ENCODE measurements at places on chromosomes 16 and 17.

- no peak for DNase-seq
Observed at GRCh38 chr17:4934173-4934979, 2.3 kb downstream of the GP1BA start.

DNA sequence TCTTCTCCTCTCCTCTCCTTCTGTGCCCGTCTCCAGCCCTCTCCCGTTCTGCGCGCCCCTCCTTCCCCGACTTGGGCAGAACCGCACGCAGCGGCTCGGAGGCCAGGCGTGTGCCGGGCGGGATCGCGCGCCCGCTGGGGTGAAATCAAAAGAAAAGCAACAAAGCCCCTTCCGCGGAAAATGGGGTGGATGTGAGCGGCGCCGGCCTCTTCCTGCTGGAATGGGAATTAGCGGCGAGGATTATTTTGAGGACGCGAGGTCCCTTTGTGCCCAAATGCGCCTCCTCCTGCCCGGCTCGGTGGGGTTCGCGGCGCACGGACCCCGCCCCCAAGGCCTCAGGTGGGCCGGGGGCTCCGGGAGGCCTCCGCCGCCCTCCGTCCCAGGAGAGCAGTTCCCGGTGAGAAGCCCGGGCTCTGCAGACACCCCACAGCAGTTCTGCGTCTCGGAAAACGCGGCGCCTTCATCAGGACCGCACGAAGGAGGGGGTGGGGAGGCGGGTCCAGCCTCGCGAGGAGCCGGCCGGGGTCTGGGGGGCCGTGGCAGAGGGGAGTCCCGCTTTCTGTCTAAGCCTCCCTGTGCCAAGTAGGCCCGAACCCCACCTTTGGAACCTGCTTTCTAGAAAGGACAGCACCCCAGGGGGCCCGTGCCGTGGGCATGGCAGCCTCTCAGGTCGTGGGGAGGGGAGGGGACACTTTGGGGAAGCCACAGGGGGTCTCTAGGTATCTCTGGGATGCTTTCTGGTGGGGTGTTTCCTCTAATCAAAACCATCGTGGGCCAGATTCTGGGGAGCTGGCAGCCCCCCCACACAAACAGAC, 91.0 kb upstream of the CBX4 start:
- no peak for DNase-seq

- no peak for DNase-seq
Observed at GRCh38 chr16:81040842-81041241, 5.2 kb downstream of the ATMIN start.

- no peak for DNase-seq
Observed at GRCh38 chr16:71855937-71856662, 10.3 kb downstream of the ATXN1L start.

- DNase-seq = no peak
Observed at GRCh38 chr17:44607836-44608690, 48.2 kb upstream of the MEIOC start.

GRCh38 chr17:10683853-10684252, 13.5 kb downstream of the SCO1 start:
- no peak for DNase-seq

DNA sequence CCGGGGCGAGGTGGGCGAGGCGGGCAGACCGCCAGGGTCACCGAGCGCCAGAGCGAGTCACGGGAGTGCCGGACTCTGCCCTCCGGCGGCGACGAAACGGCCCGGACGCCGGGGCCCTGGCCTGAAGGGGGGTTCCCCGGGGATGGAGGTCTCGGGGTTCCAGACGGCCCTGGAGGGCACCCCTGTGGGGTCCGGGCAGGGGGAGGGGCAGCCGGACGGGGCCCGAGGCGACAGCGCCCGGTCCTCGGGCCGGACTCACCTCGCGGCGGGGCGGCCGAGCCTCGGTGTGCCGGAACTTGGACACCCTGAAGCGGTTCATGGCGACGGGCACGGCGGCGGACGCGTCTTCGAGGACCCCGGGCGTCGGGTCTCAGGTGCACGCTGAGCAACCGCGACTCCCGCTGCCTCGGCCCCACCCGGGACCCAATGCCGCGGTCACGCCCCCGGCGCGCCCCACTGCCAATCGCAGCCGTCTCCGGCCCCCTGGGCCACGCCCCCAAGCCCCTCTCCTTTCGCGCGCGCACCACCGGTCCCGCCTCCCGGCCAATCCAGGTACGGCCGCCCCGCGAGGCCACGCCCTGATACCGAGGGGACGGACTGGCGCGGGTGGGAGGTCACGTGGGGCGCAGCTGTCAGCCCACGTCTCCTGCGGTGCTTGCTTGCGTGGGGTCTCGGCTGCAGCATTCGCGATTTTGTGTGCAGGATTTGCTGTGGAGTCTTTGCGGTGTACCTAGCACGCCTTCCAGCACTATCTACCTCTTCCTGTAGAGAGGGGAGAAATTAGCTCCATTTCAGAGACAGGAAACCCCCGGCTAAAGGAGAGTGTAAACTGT, at the start of gene CORO7:
Gene CORO7, minus strand, starts transcription at position 397 of the 833 bp plus-strand sequence. Its CDS starts 78 bp downstream, at position 319.
- DNase-seq = peak; percentile 99

DNA sequence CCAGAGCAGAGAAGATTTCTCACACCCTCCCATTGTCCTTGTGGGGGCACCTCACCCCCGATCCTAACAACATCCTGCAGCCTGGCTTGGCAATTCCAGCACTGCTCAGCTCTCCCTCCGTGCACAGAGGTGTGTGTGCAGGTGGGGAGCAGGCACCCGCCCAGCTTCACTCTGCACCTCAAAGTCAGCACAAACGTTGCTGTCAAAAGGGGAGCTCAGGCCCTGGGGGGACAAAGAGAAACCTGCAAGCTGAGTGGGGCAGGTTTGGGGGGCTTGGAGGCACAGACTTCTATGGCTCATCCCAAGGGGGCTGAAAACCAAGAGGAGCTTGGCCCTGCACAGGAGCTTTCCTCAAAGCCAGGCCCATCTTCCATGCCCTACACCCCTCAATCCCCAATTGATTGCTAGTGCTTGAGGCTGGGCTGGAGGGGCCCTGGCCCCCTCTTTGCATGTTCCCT, 231.9 kb upstream of the TNRC6C start:
- DNase-seq = no peak

- DNase-seq = no peak
Observed at GRCh38 chr17:16853661-16854320, 118.1 kb downstream of the TNFRSF13B start.

DNA sequence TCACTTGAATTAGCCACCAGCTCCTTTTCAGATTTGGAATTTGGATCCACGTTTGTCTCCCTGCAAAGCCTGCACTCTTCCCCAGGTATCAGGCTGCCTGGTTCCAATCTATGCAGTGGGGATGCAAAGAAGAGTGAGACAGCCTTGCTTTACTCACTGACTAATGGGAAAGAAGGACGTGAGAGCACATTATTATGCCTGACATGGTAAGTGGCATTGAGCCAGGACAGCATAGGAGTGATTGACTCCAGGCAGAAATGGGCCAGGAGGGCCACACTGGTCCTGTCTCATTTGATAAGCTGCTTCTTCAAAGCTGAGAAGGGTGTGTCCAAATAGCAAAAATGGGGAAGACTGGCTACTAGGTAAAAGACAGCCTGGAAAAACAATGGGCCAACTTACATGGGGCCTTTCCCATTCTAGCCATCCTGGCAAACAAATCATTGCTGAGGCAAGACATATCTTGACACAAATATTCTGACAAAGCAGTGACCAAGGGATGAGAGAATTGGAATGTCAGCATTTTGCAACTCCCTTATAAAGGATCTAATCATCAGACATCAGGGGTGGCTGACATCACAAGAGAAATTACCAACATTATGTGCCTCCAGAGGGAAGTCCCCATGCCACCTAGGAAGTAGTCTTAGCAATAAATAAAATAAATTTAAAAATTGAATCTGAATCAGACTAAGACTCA, 38.6 kb downstream of the CDH11 start:
- DNase-seq = no peak

- no peak for DNase-seq
Observed at GRCh38 chr16:11101695-11102522, 154.1 kb downstream of the SOCS1 start.

GRCh38 chr16:12158428-12158827, 181.9 kb downstream of the SNX29 start:
- DNase-seq = no peak

DNA sequence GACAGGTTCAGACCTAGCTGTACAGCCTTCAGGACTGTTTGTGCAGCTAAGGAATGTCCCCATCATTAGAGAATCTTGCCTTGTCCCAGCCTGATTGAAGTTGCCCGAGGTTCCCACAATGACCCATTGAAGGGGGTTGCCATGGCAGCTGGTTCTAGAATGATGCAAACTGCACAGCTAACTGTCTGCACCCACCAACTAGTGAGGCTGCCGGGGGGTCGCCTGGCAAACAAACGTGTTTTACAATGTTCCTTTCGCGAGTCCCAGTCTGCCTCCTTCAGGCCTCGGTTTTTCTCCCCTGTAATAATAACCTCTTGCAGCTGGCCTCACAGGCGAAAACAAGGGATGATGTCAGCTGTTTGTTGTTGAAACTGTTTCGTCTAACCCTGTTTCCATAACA, 5.5 kb downstream of the C16orf96 start:
- DNase-seq = no peak

GRCh38 chr17:76843703-76844484, 24.3 kb upstream of the MGAT5B start:
- no peak for DNase-seq

DNA sequence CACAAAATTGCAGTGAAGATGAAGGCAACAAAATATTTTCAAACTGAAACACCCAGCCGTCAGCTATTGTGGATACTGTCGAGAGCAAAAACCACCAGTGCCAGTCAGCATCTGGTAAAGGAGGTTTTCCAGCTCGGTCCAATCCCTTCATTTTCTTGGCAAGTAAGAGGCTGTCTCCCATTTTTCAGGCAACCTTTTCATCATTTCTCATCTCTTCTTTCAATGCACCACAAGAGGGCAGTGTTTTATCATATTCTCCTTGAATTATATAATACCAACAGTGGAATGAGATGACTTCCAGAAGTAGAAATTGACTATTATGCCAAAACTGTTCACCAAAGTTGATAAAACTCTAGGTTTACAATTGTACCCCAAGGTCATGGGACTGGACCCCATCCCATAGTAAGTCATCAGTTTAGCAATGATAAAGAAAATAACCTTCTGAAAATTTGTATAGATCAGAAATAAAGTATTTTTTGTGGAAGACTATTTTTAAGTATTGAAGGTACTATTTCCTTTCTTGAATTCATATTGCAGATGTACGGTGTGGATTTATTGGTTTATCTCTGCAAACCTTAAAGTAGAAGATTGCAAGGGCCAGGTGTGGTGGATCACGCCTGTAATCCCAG, 16.8 kb downstream of the NQO1 start:
- no peak for DNase-seq

DNA sequence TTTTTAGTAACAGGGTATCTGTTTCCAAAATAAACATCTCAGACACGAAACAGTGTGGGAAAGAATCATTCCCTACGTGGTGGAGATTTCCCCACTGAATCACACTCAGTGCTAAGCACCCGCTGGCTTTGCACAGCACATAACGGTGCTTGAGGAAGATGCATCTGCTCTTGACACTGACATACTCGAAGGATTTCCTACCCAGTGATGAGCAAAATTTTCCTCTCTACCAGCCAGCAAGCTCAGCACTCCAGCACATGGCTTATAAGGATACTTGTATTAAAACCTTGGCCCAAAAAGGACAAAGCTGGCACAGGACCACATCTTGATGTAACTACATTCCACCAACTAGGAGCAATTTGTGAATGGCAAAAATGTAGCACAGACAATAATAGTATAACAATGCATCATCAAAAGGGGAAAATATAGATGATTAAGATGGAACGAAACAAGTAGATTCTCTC, 59.0 kb downstream of the ANKFY1 start:
- no peak for DNase-seq

- no peak for DNase-seq
Observed at GRCh38 chr16:3759736-3760135, 42.4 kb upstream of the TRAP1 start.

DNA sequence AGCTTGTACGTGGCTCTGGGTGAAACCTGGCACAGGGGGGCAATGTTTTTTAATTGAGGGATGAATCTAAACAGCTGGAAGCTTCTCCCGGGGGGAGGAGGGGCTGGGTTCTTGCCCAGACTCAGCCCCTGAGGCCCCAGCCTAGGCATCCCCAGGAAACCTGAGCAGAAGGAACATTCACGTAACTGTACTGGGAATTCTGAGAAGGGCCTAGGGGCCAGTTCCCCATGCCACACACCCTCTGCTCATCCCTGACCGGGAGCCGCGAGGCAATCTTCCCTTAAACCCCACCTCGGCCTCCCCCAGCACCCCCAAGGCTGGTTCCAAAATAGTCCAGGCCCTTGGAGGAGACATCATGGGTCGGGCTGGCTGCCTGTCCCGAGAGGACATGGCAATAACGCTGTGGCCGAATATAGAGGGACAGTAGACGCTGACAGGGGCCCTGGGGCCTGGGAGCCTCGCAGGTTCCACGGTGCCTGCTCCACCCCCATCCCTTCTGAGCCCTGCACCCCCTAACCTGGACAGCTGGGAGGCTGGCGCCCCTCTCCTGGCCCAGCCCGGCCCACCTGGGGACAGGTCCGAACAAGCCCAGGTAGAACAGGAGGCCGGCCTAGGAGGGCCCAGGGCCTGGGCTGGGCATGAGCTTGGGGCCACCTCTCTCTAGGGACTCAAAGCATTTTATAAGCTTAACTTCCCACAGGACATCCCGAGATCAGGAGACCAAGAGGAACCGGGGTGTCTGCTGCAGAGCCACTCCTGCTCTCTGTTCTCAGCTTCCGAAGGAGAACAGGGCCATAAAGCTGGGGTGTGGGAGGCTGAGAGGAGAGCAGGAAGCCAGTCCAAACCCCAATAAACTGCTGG, 83.2 kb upstream of the TOB1 start:
- DNase-seq = no peak

- DNase-seq = peak; percentile 86
Observed at GRCh38 chr17:16215273-16215964, at the start of gene NCOR1. NCOR1 (minus strand) TSS chr17:16215534; CDS start chr17:16194569, 20,965 bp downstream.

DNA sequence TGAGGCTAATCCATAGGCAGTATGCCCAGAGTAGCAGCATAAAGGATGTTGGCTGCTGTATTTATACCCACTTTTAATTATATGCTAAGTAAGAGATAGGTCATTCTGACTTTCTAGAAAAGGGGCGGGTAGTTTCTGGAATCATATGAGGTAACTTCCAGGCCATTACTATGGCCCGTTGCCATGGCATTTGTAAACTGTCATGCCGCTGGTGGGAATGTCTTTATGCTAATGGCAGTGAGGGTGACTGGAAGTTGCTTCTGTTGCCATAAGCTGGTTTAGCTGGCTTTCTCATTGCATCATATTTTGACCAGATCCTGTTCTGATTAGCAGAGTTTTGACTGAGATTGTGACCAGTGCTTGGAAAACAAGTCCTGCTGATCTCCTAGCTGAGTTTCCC, 929.6 kb upstream of the CDH8 start:
- DNase-seq = no peak

DNA sequence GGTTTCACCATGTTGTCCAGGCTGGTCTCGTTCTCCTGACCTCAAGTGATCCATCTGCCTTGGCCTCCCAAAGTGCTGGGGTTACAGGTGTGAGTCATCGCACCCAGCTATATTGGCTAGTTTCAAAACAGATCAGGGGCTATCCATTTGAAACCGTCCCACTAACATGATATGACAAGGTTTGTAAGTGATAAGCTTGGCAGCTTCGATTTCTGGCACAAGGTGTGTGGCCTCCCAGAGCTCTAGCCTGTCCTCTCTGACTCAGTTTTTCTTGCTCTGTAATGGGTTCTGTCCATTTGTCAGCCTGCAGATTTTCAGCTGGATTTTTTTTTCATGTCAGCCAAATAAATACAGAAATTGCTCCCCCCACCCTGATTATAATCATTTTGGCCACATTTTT, 31.8 kb upstream of the TENT4B start:
- no peak for DNase-seq
